K562 (cell line): ENCODE measurements at places on chromosomes 2 and 18.

DNA sequence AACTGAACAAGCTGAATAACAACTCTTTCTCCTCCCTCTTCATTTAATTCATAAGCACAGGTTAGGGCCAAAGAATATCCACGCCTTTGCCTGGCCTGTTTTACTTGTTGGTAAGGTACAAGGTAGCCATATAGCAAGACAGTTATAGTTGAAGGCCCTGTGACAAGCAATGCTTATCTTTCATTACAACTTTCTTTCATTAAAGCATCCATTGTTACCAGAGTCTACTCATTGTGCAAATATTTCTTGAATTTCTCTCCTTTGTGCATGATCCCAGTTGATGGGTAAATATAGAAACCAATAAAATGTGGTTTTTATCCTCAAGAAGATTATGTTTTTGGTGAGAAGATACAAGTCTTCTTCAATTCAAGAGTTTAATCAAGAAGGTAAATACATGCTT lies 140.2 kb downstream of the UBE2E3 start:
- no peaks in the 10 kb centered on the region for H3K36me3 ChIP-seq
- no peaks in the 10 kb centered on the region for H3K4me1 ChIP-seq
- no peak for DNase-seq
- no peak overlapping the region for H3K4me3 ChIP-seq
- no peaks in the 10 kb centered on the region for H3K27me3 ChIP-seq

DNA sequence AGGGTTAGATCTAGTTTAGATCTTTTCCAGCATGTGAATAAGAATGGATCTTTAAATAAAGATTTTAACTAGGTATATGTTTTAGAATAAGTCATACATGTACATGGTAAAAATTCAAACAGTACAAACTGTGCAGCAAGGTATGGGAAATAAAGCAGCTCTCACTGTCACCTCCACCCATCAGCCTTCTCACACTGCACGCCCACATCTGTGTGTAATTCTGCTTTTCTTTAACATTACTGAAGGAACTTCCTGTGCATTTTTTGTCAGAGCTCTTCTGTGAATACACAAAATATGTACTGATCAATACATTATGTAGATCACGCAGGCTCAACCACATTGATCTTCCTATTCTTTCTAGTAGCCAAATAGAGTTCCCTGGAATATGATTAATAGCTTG lies 3.4 kb downstream of the CASP8 start:
- no peak overlapping the region for H3K27ac ChIP-seq
- no peak overlapping the region for H3K4me3 ChIP-seq
- H3K36me3 ChIP-seq, result peaks cover 7% of the 10 kb centered on the region; the same call in 2 of the 3 replicates
- DNase-seq, result no peak
- H3K4me1 ChIP-seq, result peaks cover 8% of the 10 kb centered on the region

- no peaks in the 10 kb centered on the region for H3K4me1 ChIP-seq
- no peak for DNase-seq
- no peak overlapping the region for H3K4me3 ChIP-seq
- no peaks in the 10 kb centered on the region for H3K27me3 ChIP-seq
- H3K36me3 ChIP-seq, result no peaks in the 10 kb centered on the region
Observed at GRCh38 chr18:29849144-29849543, 1193.4 kb downstream of the DSC3 start.

DNA sequence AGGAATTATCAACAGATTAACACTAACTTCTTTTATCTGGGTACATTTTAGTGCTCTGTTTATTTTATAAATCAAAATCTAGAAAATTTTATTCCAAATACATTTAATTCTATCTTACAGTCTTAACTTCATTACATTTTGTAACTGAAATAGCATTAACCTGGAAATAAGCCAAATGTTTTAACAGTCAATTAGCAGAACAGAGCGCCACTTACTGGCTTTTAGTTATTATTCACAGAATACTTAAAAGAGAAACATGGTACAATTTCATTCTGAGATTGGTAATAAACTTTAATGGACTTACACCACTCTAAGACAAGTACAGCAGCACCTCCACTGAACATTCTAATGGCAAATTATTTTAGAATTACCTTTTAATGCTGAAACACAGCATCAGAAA lies 38.6 kb downstream of the SS18 start:
- H3K27ac ChIP-seq, result no peak overlapping the region
- no peaks in the 10 kb centered on the region for H3K27me3 ChIP-seq
- no peaks in the 10 kb centered on the region for H3K4me1 ChIP-seq
- no peak overlapping the region for H3K4me3 ChIP-seq
- DNase-seq, result no peak

DNA sequence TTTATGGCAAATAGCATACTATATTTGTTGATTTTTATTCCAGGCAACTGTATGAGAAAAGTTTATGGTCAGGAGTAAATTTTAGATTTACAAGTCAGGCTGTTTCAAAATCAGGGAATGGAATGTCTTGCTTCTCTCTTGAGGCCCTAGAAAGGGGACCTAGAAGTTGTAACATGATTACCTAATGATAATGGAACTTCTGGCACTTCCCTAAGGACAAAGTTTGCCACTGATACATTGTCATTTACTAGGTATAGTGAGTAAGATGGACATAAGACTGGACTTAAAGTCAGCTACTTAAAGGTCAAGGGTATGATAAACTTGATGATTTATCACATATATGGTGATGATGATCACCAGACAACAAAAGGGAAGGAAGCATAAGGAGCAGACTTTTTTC lies 103.3 kb upstream of the VRK2 start:
- no peaks in the 10 kb centered on the region for H3K36me3 ChIP-seq
- no peaks in the 10 kb centered on the region for H3K27me3 ChIP-seq
- DNase-seq, result no peak
- H3K27ac ChIP-seq, result no peak overlapping the region

DNA sequence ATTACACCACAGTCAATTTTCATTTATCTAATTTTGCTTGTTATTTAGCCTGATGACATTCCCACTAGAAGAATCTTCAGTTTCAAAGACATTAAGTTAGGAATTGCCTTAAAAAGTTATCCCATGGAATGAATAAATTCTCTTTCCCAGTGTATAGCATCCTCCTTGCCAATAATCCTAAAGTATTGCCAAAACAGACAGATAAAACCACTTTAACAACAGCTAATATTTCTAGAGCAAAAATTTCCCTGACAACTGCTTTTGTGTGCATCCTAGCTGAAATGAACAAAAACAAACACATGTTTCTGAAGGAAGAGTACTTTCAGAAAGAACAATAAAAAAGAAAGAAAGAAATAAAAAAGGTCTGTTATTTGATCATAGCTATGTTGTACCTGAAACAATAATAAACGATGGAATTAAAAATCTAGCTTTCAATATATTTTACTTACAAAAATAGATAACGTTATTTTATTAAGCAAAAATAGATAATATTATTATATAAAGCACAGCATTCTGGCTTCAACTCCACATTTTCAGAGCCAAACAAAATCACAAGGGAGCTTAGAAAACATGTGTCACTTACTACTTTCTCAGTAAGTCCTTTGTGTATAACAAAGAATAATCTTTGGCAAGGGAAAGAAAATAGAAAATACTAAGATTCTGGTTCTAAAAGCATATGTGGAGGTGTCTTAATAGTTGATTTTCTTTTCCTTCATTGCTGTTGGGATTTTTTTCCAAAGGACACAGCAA lies 939.0 kb upstream of the CRIM1 start:
- H3K4me3 ChIP-seq, result no peak overlapping the region
- DNase-seq, result no peak
- H3K4me1 ChIP-seq, result no peaks in the 10 kb centered on the region
- no peaks in the 10 kb centered on the region for H3K36me3 ChIP-seq

DNA sequence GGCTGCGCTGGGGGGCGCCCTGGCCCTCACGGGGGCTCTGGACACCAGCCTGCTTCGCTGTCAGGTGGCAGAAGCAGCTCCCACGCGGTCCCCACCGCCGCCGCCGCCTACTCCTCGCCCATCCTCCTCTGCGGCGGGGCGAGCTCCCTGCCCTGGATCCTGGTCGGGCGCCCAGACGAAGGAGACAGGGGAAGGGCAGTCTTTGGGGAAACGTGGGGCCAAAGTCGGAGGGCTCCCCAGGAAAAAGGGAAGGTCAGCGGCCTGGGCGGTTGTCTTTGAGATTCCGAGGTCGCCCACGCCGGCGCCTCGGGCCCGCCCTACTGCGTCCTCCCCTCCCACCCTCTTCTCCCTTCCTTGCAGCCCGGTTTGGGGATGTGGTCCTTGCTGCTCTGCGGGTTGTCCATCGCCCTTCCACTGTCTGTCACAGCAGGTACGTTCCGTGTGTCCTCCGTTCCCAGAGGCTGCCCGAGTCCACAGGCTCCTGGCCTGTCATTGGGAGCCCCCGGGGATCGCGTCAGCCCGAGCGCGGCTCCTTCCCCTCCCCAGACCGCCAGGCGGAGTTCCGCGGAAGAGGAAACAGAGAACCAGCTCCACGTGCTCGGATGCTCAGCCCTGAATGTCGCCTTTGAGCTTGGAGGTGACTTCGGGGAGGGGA lies 800 bp downstream of the IL1RL2 start:
- H3K4me3 ChIP-seq, result no peak overlapping the region
- peaks cover 3% of the 10 kb centered on the region; the same call in 1 of the 2 replicates for H3K4me1 ChIP-seq
- DNase-seq, result no peak
- H3K36me3 ChIP-seq, result no peaks in the 10 kb centered on the region

DNA sequence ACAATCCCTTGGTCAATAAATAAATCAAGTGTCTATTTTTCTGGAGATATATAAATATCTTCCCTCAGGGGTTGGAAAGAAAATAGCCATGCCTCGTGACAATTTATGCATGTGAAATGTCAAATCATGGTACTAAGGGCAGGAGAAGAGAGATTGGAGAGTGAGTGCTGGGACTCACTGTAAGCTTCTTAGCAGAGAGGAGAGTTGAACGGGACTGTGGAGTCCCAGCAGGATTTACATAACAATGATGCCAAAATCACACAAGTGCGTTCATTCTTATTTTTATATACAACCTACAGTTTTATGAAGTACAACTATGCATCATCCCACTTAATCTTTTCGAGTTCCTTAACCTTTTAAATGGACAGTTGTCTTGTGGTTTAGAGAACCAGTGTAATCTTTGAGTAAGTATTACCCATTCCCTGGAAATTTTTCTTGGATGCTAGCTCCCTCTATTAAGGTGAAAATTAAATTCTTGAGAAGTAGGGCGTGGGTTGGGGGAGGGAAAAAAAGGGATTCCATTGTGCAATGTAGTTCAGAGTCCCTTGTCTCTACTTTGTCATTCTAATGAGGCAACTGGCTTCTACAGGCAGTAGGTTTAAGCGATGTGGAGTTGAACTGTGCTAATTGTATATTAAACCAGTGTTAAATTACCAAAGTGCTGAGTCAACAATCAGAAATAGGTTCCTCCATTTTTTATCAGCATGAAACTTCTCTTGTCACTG lies 143.6 kb upstream of the EPHA4 start:
- H3K36me3 ChIP-seq, result no peaks in the 10 kb centered on the region
- no peak for DNase-seq
- no peak overlapping the region for H3K4me3 ChIP-seq
